ENCODE measurements at places on chromosomes 5 and 9. TPM values are rescaled to one million over a fixed set of nuclear protein-coding genes. Genes with fewer than 3 reads are reported as not detected.
A peak's percentile ranks its signal among the peaks of the same experiment; 100 is the strongest.

The C8G gene
- total RNA-seq = not detected

The CDHR2 gene
- 0.21 TPM for total RNA-seq

DNA sequence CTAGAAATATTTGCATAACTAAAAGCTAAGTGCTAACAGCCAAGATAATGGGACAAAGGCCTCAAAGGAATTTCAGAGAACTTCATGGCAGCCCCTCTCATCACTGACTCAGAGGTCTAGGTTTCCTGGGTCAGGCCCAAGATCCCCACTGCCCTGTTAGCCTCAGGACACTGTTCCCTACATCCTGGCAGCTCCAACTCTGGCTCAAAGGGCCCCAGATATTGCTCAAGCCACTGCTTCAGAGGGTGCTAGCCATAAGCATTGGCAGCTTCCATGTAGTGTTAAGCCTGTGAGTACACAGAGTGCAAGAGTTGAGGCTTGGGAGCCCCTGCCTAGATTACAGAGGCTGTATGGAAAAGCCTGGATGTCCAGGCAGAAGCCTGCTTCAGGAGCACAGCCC, 998.1 kb downstream of the TLE1 start:
- DNase-seq = no peak

DNA sequence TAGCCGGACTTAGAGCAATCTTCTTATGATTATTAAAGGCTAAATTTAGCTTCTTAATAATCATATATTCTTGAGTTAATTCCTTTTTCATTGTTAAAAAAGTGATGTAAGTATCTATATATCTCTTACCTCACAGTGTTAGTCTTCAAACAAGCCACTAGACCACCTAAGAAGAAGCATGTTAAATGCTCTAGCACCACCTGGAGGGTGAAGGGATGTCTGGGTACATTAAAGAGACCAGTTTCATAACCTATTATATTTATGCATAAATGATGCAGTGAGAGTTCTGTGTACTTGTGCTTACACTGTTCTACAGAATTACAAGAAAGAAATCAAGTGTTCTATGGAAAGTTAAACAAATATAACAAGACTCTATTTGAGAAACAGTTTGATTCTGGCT, 55.9 kb upstream of the SLCO6A1 start:
- DNase-seq = no peak

DNA sequence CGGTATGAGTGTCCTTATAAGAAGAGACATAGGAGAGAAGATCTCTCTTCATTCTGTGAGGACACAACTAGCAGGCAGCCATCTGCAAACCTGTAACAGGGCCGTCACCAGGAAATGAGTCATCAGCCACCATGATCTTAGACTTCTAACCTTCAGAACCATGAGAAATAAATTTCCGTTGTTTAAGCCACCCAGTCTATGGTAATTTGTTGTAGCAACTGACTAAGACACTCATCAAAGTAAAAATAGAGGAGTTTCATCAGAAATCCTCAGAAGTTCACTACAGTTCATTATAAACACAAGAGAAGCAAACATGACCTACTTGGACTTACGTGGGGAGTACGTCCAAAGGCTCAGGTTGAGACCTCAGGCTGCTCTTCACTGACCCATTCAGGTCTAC, 357.7 kb downstream of the SEMA5A start:
- no peak for DNase-seq

- no peak for DNase-seq
Measured at GRCh38 chr5:20555034-20555433, 567.0 kb upstream of the CDH18 start.

- no peak for DNase-seq
Measured at GRCh38 chr9:20405616-20406015, 216.7 kb downstream of the MLLT3 start.

- DNase-seq = no peak
Measured at GRCh38 chr5:36723912-36724311, 117.5 kb downstream of the SLC1A3 start.

- peak; percentile 59 for DNase-seq
Measured at GRCh38 chr5:115785381-115786065, 30.9 kb downstream of the CDO1 start.
